Activated naive CD4-positive, alpha-beta T cell treated with anti-CD3 and anti-CD28 coated beads for 36 hours (primary cell): ENCODE measurements at places on chromosomes 1 and 21. TPM values are rescaled to one million over a fixed set of nuclear protein-coding genes. Genes with fewer than 3 reads are reported as not detected.

DNA sequence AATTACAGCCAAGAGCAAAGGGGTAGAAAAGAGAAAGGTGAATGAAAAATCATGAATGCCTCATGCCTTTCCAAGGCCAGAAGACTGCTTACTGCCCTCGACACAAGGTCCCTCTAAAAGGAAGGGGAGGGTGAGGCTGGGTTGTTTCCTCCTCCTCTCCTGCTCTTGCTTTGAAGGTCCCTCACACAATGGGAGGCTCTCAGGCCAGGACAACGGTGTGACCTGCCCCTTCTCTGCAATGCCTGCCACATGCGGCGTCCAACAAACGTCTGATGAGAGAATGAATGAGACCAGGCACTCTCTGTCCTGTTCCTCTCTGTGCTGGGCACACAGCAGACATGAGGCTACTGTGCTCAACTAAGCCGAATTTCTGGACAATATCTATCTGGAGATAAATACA is 51.3 kb downstream of the SSBP3 start:
- peaks cover 87% of the 10 kb centered on the region for H3K4me1 ChIP-seq
- H3K4me3 ChIP-seq = no peak overlapping the region
- no peaks in the 10 kb centered on the region for H3K36me3 ChIP-seq
- no peak overlapping the region for H3K27ac ChIP-seq
- H3K27me3 ChIP-seq = no peaks in the 10 kb centered on the region

Gene SLC6A17
- not detected for total RNA-seq

Gene NHLH1
- not detected for total RNA-seq

Gene DEGS1
- 10.1 TPM for total RNA-seq

Gene TMEM82
- total RNA-seq = not detected

Gene MRAP
- not detected for total RNA-seq

- peaks cover 5% of the 10 kb centered on the region for H3K4me1 ChIP-seq
- no peak overlapping the region for H3K4me3 ChIP-seq
- H3K27ac ChIP-seq = no peak overlapping the region
- no peak for DNase-seq
- H3K36me3 ChIP-seq = no peaks in the 10 kb centered on the region
Measured at GRCh38 chr1:207243442-207244408, 77.8 kb upstream of the CD55 start.

DNA sequence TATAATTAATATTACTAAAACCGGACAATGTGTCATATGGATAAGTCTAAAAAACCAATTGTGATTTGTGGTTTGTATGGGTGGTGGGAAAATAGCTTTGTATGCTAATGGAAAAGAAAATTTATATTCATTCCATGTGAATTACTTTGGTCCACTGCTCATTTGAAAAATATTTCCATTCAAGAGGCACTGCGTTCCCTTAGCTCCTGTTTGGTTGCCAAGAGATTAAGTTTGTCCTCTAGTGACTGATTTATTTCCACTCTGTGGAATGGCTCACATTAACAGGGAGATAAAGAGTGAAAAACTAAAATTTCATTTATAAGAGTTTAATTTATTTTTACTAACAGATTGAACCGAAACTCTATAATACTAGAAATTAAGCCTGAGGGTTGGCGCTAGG is 744.1 kb upstream of the CHRM3 start:
- no peak overlapping the region for H3K27ac ChIP-seq
- DNase-seq = no peak
- H3K4me3 ChIP-seq = no peak overlapping the region
- no peaks in the 10 kb centered on the region for H3K36me3 ChIP-seq

DNA sequence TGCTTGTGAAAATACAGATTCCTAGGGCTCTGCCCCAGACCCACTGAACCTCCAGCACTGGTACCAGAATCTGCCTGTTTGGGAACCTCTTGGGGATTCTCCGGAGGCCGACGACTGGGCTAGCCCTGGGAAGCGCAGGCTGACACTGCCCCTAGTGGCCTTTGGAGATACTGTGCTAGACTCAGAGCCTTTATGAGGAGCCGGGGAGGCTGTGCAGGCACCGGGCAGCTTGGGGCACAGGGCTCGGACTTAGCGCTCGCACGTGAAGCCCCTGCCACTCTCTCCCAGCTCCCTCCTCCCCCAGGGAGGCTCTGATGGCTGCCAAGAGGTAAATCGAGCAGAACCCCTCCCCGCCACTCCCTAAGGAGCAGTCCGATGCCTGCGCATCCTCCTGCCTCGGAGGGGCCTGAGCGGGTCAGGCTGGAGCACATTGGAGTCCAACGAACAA is 144.6 kb upstream of the TNR start:
- H3K27ac ChIP-seq = no peak overlapping the region
- H3K4me1 ChIP-seq = no peaks in the 10 kb centered on the region
- no peaks in the 10 kb centered on the region for H3K36me3 ChIP-seq
- no peak overlapping the region for H3K4me3 ChIP-seq
